Lower lobe of right lung (tissue), 2 donors: ENCODE measurements at places on chromosomes 3 and 15. TPM values are rescaled to one million over a fixed set of nuclear protein-coding genes. Genes with fewer than 3 reads are reported as not detected.
A peak's percentile ranks its signal among the peaks of the same experiment; 100 is the strongest.

GRCh38 chr3:65596571-65597225 is 442.0 kb downstream of the MAGI1 start:
- peaks cover 19% of the 10 kb centered on the region for H3K4me1 ChIP-seq
- peak overlapping the region; percentile 15 for H3K4me3 ChIP-seq
- H3K36me3 ChIP-seq = no peaks in the 10 kb centered on the region
- H3K27me3 ChIP-seq = no peaks in the 10 kb centered on the region

- no peak for DNase-seq
- peaks cover 57% of the 10 kb centered on the region for H3K4me1 ChIP-seq
- no peak overlapping the region for H3K27ac ChIP-seq
Observed at GRCh38 chr3:195537995-195538394, 5.1 kb downstream of the PPP1R2 start.

DNA sequence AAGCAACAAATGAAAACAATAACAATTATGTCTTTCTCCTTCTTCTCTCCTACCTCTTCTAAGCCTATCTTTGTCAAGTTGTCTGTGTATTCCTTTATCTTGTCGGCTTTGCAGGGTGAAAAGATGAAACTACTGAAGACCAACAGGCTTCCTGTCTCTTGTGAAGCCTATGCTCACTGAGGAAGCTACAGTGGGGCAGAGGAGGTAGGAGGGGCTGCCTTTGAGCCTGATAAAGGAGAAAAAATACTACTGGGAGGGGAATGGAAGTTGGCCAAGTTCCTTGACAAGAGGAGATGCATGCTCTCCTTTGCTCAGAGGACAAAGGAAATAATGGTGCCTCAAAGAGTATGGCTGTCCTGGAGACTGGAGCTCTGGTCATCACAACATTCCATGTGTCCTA is 92.0 kb downstream of the IGSF11 start:
- H3K27ac ChIP-seq = no peak overlapping the region
- no peaks in the 10 kb centered on the region for H3K27me3 ChIP-seq
- H3K4me3 ChIP-seq = no peak overlapping the region
- no peaks in the 10 kb centered on the region for H3K4me1 ChIP-seq

GRCh38 chr3:74357881-74358280 is 256.6 kb downstream of the CNTN3 start:
- H3K27ac ChIP-seq = no peak overlapping the region
- no peak overlapping the region for H3K4me3 ChIP-seq
- H3K4me1 ChIP-seq = no peaks in the 10 kb centered on the region
- DNase-seq = no peak

DNA sequence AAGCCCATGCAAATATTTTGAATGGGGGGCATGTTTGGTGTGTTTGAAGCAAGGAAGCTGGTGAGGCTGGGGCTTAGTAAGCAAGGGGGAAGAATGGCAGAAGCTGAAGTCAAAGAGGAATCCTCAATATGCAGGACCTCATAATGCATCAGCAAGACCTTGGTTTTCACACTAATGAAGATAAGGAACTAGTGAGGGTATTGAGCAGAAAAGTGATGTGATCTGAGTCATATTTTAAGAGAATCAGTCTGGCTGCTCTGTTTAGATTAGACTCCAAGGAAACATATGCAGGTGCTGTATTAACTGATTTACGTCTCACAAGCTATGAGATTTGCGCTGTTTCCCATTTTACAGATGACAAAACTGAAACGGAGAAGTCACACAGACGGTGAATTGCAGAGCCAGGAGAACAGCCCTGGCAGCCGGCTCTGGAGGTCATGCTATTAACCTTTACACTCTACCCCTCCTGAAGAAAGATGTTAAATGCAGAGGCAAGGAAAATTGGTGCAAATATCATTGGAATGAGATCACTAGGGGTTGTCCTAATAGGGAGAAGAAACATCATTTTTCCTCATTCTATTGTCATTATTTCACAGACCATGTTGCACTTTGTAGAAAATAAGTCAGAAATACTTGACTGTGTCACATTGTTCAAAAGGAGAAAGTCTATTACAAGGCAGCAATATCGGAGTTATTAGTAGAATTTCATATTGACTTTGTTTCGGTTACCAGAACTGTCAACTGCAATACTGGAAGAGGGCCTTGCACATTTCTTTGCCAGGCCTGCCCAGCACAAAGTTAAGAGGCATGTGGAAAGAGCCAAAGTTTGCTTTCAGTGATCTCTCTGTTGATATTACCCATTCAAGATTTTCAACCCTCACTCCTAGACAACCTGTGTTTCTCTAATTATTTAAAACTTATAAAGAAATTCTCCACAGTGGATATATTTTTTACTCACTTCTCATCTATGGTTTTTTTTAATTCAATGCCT is 64.9 kb downstream of the COL8A1 start:
- peaks cover 10% of the 10 kb centered on the region for H3K4me1 ChIP-seq
- no peak for DNase-seq
- no peak overlapping the region for H3K4me3 ChIP-seq
- H3K27me3 ChIP-seq = no peaks in the 10 kb centered on the region
- H3K27ac ChIP-seq = no peak overlapping the region
- no peaks in the 10 kb centered on the region for H3K36me3 ChIP-seq

GRCh38 chr15:48222627-48223026 is 16.5 kb downstream of the SLC12A1 start:
- no peaks in the 10 kb centered on the region for H3K4me1 ChIP-seq
- peaks cover 3% of the 10 kb centered on the region for H3K27me3 ChIP-seq
- H3K27ac ChIP-seq = no peak overlapping the region
- no peak for DNase-seq

DNA sequence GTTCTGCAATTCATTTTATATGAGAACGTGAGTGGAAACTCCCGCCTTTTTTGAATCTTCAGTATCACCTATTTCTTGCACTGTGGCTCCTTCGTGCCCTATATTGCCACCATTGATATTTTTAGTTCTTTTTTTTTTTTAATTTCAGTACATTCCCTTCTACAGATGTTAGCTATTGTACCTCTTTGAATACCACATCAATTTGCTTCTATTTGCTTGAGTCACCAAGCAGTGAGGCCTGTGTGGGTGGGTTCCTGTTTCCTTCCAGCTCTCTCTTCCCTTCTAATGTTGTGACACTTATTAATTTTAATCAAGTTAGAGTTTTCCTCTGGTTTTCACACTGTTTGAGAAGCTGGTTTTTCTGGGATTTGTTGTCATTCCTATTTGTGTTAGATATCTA is 8.7 kb downstream of the HACD2 start:
- DNase-seq = no peak
- no peak overlapping the region for H3K27ac ChIP-seq
- H3K4me3 ChIP-seq = no peak overlapping the region

The P2RY13 gene
- 14.4 TPM for total RNA-seq

The SLC9C1 gene
- not detected for total RNA-seq

The HIGD2B gene
- total RNA-seq = not detected

The RASGRF1 gene
- 82.6 TPM for total RNA-seq
